CD8-positive, alpha-beta memory T cell (primary cell): ENCODE measurements at places on chromosomes 2 and 18.

GRCh38 chr2:224772494-224772893 lies 56.3 kb upstream of the CCDC195 start:
- H3K27ac ChIP-seq, result no peak overlapping the region
- H3K4me3 ChIP-seq, result no peak overlapping the region
- DNase-seq, result no peak
- H3K27me3 ChIP-seq, result no peaks in the 10 kb centered on the region
- peaks cover 73% of the 10 kb centered on the region for H3K36me3 ChIP-seq

DNA sequence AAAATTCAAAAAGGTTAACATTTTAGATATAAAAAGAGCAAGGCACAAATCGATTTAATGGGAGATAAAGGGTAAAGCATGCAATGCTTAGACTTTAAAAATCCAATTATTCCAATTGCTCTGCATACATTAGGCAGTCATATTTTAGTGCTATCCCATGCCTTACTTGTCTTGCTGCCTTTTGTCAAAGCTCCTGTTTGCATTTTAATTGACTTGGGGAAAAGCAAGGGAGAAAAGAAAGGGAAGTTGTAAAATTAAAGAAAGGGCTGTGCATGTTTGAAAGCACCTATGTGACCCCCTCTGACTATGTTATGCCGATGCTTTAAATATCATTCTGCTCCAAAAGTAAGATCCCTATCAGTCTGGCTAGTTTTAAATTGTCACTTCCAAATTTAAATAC lies 193.7 kb upstream of the VWC2L start:
- no peak overlapping the region for H3K4me3 ChIP-seq
- H3K4me1 ChIP-seq, result no peaks in the 10 kb centered on the region
- no peaks in the 10 kb centered on the region for H3K27me3 ChIP-seq

DNA sequence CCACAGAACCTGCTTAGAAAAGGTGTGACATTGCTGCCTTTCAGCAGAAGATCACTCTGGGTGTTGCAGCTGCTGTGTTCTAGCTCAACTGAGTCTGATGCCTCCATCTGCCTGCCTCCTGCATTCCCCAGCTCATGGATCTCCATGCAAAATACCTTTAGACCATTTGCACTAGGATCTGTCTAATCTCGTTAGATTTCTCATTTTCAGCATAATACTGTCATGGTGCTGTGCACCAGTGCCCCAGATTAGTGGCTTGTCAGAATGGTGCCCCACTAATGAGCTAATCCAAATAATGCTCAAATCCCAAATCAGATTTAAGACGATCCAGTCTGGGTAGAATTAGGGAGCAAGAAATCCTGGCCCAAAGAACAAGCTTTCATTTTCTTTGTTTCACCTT lies 284.4 kb upstream of the PARD3B start:
- DNase-seq, result no peak
- no peaks in the 10 kb centered on the region for H3K36me3 ChIP-seq
- no peak overlapping the region for H3K27ac ChIP-seq
- H3K4me1 ChIP-seq, result no peaks in the 10 kb centered on the region
- H3K4me3 ChIP-seq, result no peak overlapping the region
- peaks cover 5% of the 10 kb centered on the region for H3K27me3 ChIP-seq

DNA sequence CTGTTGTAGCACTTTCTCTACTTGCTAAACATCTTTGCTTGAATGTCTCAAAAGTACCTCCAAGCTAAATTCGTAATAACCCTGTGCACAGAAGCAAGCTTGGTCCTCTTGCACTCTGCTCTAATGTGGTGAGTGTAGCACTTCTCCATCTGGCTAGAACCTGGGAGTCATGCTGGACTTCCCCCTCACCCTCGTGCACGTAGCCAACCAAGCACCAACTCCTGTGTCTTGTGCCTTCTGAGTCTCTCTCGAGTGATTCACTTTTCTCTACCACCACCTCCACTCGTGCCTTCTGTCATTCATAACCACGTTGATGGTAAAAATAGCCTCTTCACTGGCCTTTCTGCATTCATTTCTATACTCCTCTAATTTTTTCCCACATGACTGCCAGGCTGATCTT lies 91.9 kb upstream of the KCNE4 start:
- no peak overlapping the region for H3K27ac ChIP-seq
- H3K4me3 ChIP-seq, result no peak overlapping the region
- H3K36me3 ChIP-seq, result no peaks in the 10 kb centered on the region
- no peaks in the 10 kb centered on the region for H3K27me3 ChIP-seq
- DNase-seq, result no peak
- no peaks in the 10 kb centered on the region for H3K4me1 ChIP-seq

GRCh38 chr18:35620765-35621164 lies 39.2 kb downstream of the GALNT1 start:
- H3K27ac ChIP-seq, result no peak overlapping the region
- no peaks in the 10 kb centered on the region for H3K27me3 ChIP-seq
- H3K4me3 ChIP-seq, result no peak overlapping the region
- H3K36me3 ChIP-seq, result no peaks in the 10 kb centered on the region
- peaks cover 36% of the 10 kb centered on the region for H3K4me1 ChIP-seq
- no peak for DNase-seq

DNA sequence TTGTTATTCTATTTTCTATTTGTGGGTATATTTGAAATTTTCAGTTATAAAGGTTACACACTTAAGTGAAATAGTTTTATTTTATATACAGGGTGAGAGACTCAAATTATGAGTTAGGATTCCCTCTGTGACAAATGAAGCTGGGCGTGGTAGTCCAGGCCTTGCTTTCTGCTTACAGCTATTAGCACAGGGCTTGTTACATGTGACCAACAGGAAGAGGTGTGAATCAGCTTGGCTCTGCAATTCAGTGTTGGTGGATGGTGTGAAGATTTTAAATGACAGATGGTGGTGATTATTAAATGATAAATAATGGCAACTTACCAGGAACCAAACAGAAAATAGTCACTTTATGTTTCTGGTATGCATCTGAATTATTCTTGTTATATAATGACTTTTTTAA lies 64.4 kb upstream of the NOSTRIN start:
- H3K36me3 ChIP-seq, result no peaks in the 10 kb centered on the region
- H3K27me3 ChIP-seq, result no peaks in the 10 kb centered on the region
- no peaks in the 10 kb centered on the region for H3K4me1 ChIP-seq
- no peak overlapping the region for H3K4me3 ChIP-seq
- no peak overlapping the region for H3K27ac ChIP-seq

- no peak overlapping the region for H3K27ac ChIP-seq
- no peaks in the 10 kb centered on the region for H3K4me1 ChIP-seq
- H3K27me3 ChIP-seq, result no peaks in the 10 kb centered on the region
- H3K36me3 ChIP-seq, result no peaks in the 10 kb centered on the region
- no peak overlapping the region for H3K4me3 ChIP-seq
Observed at GRCh38 chr2:45852450-45853150, 201.1 kb downstream of the PRKCE start.

DNA sequence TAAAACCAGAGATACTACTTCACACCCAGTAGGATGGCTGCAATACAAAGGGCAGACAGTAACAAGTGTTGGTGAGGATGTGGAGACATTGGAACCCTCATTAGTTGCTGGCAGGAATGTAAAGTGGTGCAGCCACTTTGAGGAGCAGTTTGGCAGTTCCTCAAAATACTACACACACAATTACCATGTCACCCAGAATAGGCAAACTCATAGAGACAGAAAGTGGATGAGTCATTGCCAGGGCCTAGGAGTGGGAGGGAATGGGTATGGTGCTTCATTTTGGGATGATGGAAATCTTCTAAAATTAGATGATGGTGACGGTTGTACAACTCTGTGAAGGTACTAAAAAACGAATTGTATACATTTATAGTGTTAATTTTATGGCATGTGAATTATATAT lies 54.8 kb downstream of the ATP9B start:
- DNase-seq, result no peak
- H3K36me3 ChIP-seq, result peaks cover 5% of the 10 kb centered on the region
- no peaks in the 10 kb centered on the region for H3K4me1 ChIP-seq
- H3K4me3 ChIP-seq, result no peak overlapping the region
- no peak overlapping the region for H3K27ac ChIP-seq

DNA sequence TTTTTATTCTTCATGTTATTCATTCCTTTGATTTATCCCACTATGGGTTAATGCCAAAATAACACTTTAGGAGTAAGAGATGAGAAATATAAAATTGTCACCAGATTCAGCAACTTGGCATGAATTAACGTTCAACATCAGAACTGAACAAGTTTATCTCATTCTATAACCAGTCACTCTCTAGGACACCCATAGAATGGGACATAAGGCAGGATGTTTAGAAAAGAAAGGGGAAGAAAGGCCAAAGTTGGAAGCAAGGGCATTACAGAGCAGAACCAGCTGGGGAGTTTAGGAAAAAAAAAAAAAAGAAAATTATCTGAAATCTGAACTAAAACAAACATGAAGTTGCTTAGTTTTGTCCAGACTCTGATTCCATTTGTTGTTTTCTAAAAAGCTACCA lies 211.0 kb downstream of the PMAIP1 start:
- H3K27me3 ChIP-seq, result no peaks in the 10 kb centered on the region
- no peaks in the 10 kb centered on the region for H3K4me1 ChIP-seq
- no peak overlapping the region for H3K27ac ChIP-seq
- no peak for DNase-seq

- no peak overlapping the region for H3K4me3 ChIP-seq
- H3K27ac ChIP-seq, result no peak overlapping the region
- no peaks in the 10 kb centered on the region for H3K27me3 ChIP-seq
Observed at GRCh38 chr2:214747992-214748391, 61.5 kb downstream of the BARD1 start.

- no peak for DNase-seq
- H3K4me3 ChIP-seq, result no peak overlapping the region
- H3K36me3 ChIP-seq, result peaks cover 48% of the 10 kb centered on the region
- no peaks in the 10 kb centered on the region for H3K4me1 ChIP-seq
- no peaks in the 10 kb centered on the region for H3K27me3 ChIP-seq
Observed at GRCh38 chr18:74518456-74519295, 15.6 kb upstream of the CNDP1 start.

DNA sequence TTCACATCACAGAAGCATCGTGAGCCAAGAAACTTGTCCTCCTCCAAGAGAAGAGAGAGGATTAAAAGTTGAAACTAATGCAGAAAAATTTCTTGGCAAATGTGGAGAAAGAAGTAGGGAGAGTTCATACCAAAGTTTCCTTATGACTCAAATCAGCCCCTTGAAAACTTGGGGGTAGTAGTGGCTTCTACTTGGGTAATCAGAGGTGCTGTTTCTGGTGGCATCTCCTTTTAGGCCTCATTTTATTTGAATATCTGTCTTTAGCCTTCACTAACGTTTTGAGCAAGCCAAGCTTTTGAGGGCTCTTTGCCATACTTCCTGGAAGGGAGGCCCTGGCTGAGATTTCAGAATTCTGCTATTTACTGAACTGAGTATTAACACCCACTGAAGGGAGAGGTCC lies 515.3 kb upstream of the MEX3C start:
- H3K27me3 ChIP-seq, result no peaks in the 10 kb centered on the region
- no peak overlapping the region for H3K4me3 ChIP-seq
- DNase-seq, result no peak
- no peaks in the 10 kb centered on the region for H3K4me1 ChIP-seq
